ENCODE measurements at places on chromosomes 5 and 9. TPM values are rescaled to one million over a fixed set of nuclear protein-coding genes. Genes with fewer than 3 reads are reported as not detected.

Gene TRIM52
- 5.4 TPM for total RNA-seq

Gene SLC34A1
- not detected for total RNA-seq

Gene FOXI1
- total RNA-seq: not detected

Gene PCDHGA8
- total RNA-seq: 0.15 TPM

Gene PCDHGA12
- total RNA-seq: 4.7 TPM

Gene PCSK1
- total RNA-seq: 2.8 TPM

Gene SLC25A2
- 0.15 TPM for total RNA-seq

Gene SOHLH1
- not detected for total RNA-seq

Gene PCDHGC5
- total RNA-seq: 0.20 TPM

Gene KIF12
- 0.80 TPM for total RNA-seq

Gene SOX30
- not detected for total RNA-seq

Gene KCNMB1
- not detected for total RNA-seq

Gene TLX3
- not detected for total RNA-seq
